Right lobe of liver (tissue), 6 donors: ENCODE measurements at places on chromosomes 2 and 18. TPM values are rescaled to one million over a fixed set of nuclear protein-coding genes. Genes with fewer than 3 reads are reported as not detected.

EIPR1 gene
- total RNA-seq = 40.6 TPM

SLC14A1 gene
- total RNA-seq = 0.98 TPM

ACVR1C gene
- total RNA-seq = 0.37 TPM

EPB41L3 gene
- total RNA-seq = 3.3 TPM

BAZ2B gene
- total RNA-seq = 31.6 TPM

AFG3L2 gene
- 34.2 TPM for total RNA-seq

LAMA1 gene
- 0.18 TPM for total RNA-seq

CNGA3 gene
- not detected for total RNA-seq

MAP3K19 gene
- not detected for total RNA-seq

DNA sequence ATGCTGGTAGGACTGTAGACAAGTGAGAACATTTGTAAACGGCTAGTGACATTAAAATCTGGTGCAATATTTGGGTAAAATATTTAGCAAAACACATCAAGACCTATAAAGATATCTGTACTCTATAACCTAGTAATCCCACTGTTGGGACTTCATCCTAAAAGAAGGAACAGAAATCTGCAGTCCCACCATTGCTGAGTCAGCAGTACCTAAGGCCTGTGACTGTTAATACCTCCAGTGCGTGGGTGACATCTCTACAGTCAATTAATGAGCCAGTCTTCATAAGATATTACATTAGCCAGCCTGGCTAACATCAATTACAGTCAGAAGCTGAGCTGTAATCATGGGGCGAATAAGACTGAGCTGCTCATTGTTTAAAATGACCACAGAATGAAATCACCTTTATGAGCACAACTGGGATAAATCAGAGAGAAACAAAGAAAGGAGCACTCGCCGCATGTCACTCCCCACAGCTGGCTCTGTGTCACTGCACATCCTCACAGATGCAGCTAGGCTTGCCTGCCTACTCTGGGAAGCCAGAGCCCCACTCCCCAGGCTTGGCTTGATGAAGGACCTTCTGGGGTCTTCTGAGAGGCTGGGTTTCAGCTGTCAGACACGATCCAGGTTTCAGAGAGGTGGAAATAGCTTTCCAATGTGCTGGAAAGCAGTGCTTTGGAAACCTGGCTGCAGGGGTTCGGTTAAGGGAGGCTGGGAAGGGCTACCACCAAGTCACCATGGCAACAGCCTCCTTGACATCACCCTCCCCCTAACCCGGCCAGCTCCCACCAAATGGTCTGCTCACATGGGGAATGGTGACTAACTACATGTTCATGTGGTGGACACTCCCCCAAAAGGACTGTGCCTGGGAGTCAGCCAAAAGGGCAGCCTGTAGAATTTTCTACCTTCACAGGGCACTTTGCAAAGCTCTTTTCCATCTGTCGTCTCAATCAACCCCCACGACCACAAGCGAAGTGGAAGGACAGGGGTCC is 145.0 kb downstream of the ZBTB7C start:
- DNase-seq = no peak

- DNase-seq = no peak
Measured at GRCh38 chr18:23207191-23207955, 72.1 kb downstream of the CABLES1 start.

- DNase-seq = no peak
Measured at GRCh38 chr2:225894236-225894980, 494.9 kb downstream of the NYAP2 start.

DNA sequence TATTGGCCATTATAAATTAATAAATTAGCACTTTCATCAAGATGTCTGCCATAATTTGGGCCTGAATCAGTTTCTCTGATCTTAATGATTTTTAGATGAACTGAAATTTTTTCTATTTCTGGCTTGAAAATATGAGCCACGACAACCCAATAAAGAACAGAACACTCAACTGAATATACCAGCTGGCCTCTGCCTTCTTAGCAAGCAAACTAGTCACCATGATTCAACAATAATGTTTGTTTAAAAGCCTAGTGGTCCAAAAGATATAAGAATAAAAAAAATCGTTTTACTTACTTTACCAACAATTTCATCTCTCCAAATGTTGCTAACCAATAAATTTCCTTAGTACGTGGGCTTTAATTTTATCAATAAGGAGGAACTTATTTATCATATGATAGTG is 66.7 kb upstream of the TTN start:
- no peak for DNase-seq

DNA sequence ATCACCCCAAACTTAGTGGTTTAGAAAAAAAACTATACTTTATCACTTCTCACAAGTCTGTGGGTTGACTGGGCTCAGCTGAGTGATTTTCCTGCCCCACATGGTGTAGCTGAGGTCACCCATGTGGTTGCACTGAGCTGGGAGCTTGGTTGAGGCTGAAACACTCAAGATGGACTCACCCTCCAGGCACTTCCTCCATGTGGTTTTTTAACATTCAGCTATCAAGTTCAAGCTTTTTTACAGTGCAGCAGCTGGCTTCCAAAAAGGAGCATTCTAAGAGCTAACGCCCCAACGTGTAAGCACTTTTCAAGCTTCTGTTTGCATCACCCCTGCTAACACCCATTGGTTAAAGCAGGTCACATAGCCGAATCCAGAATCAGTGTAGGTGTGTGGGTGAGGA is 105.9 kb upstream of the CREB1 start:
- no peak for DNase-seq

DNA sequence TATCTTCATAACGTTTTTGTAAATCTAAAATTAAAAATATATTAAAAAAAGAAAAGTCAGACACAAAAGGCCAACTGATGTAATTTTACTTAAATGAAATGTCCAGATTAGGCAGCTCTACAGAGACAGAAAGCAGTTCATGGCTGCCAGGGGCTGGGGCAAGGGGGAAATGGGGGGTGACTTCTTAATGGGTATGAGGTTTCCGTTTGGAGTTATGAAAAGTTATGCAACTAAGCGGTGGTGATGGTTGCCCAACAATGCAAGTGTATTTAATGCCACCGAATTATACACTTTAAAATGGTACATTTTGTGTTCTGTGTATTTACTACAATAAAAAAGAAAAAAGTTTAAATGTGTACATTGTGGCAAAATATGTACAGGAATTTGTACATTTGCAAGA is 70.2 kb upstream of the TEX51 start:
- DNase-seq = no peak

DNA sequence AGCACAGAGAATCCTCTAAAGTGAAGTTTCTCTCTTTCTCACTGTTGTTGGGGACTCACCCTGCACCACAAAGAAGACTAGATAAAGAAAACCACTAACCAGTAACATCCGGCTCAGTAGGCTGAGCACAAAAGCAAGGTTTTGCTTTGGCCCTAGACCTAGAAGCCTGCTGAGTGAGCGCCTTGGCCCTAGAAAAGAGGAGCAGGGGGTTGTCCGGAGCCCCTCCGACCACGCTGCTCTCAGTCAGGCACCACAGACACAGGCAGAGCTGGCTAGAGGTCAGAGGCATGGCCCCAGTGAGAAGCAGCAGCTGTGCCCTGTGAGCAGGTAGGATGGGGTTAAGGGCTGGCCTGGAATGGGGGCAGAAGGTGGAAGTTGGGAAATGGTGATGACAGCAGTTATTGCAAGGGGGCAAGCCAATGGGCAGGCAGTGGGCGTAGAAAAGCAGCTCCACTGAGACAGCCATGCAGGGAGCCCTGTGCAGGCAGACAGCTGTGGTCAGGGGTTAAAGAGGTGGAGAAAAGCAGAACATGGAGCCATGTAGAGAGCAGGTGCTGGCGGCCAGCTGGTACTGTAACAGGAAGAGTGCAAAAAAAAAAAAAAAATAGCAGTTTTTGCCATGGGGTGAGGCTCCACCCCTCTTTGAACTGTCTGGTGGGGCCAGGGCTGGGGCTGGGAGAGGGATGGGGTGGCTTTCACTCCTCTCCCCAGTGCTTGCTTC is 36.9 kb upstream of the SLC14A1 start:
- DNase-seq = no peak

DNA sequence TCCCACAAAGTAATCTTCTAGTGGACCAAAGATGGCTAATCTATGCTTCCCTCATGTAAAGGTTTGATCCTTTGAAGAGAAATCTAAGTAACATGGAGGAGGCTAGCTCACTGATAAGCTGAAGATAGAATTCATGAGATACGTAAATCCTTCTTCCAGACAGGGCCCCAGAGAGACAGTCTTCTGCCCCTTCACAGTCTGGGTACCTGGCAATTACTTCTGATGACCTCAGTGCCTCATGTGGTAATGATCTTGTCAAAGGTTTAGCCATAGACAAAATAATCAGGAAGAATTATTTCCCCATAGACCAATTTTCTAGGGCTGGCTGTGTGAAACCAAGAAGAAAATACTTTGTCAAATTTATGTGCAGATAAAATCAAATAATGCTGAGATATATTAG is 495.8 kb downstream of the METTL4 start:
- no peak for DNase-seq
